ENCODE measurements at places on chromosomes 5 and 9.

- no peak for DNase-seq
These were observed 222.9 kb upstream of the EFNA5 start for GRCh38 chr5:107893642-107894041.

DNA sequence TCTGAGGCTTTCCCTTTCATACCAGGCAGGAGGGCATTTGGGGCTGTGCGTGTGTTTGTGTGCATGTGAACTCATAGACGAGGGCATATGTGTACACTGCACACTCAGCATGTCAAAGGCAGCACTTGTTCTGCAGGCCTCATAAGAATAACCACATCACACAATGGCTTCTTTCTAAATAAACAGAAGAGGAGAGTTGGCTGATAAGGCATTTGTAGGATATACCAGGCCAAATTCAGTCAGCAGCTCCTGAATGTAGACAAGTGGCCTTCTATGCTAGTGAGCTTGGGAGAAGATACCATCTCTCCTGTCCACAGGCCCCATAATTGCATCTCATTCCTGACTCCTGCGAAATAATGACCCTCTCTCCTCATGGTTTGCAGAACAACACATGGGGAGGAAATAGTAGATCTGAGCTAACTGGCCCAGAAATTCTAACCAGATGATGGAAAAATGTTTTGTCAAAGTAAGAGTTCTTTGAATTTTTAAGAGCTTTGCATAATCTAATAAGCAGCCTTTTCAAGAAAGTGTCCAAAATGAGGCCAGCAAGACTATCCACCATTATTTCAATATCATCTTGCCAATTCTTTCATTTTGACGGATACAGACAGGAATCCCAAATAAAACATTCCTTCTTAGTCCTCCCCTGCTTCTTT lies 60.5 kb upstream of the GAS1 start:
- no peak for DNase-seq

- DNase-seq, result no peak
These were observed 21.0 kb downstream of the HNRNPK start for GRCh38 chr9:83959061-83959460.

- no peak for DNase-seq
These were observed 65.6 kb upstream of the CD180 start for GRCh38 chr5:67262206-67262605.

DNA sequence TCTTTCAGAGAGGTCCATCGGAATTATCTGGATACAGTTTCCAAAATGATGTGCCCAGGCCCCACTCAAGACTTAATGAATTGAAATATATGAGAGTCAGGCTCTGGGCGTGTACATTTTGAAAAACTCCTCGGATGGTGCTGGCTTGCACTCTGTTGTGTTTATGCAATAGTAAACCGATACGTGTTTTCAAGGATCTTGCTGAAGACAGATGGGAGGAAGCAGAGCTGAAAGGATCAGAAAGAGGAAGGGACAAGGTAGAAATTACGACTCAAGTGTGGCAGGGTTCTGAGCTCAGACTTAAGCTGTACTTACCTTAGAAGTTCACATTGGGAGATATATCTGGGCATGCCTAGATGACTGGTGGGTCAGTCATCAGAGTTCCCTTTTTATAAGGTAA lies 13.7 kb upstream of the STOM start:
- no peak for DNase-seq

All from NCI-H510A treated with DMSO at 0.1 percent for 48 hours (cell line).